Stimulated activated naive B cell treated with anti-CD40 and anti-IgM and Interleukin-4, amounts not matched to agents 10 μg/mL and 1 μg/mL and 100 μg/mL, for 72 hours (primary cell): ENCODE measurements at places on chromosomes 6 and 20.

DNA sequence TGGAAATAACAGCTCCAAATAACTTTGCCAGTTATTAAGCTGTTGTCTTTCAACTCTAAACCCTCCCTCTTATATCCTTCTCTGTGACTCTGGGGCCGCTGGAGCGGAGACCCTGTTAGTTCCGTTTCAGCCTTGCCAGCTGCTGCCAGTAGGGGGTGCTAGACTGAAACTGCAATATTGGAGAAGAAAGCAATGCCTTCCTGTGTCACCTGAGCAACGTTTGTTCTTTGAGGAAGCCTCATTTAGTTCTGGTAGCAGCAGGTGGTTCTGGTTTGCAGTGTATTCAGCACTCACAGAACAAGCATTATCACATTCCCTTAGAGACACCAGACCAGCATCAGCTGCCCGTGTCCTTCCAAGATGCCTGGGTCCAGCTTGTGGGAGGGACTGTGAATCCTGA lies 22.9 kb upstream of the JAG1 start:
- DNase-seq: no peak

GRCh38 chr6:22020299-22021003 lies 276.4 kb downstream of the PRL start:
- DNase-seq: no peak

GRCh38 chr6:31094389-31094881 lies 17.9 kb downstream of the C6orf15 start:
- no peak for DNase-seq

DNA sequence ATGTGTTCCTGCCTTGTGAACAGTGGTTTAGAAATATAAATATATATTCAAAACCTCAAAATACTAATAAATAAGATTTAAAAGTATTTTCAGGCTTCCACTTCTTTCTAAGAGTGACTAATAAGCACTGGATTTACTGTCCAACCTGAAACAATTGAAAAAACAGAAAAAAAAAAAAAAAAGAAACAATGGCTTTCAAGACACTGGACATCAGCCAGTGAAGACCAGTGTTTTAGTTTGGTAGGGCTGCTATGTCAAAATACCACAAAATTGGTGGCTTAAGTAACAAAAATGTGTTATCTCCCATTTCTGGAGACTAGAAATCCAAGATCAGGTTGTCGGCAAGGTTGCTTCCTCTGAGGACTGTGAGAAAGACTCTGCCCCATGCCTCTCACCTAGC lies 101.4 kb upstream of the PDE7B start:
- DNase-seq: no peak

- no peak for DNase-seq
These were observed 123.0 kb downstream of the JARID2 start for GRCh38 chr6:15368873-15369272.

DNA sequence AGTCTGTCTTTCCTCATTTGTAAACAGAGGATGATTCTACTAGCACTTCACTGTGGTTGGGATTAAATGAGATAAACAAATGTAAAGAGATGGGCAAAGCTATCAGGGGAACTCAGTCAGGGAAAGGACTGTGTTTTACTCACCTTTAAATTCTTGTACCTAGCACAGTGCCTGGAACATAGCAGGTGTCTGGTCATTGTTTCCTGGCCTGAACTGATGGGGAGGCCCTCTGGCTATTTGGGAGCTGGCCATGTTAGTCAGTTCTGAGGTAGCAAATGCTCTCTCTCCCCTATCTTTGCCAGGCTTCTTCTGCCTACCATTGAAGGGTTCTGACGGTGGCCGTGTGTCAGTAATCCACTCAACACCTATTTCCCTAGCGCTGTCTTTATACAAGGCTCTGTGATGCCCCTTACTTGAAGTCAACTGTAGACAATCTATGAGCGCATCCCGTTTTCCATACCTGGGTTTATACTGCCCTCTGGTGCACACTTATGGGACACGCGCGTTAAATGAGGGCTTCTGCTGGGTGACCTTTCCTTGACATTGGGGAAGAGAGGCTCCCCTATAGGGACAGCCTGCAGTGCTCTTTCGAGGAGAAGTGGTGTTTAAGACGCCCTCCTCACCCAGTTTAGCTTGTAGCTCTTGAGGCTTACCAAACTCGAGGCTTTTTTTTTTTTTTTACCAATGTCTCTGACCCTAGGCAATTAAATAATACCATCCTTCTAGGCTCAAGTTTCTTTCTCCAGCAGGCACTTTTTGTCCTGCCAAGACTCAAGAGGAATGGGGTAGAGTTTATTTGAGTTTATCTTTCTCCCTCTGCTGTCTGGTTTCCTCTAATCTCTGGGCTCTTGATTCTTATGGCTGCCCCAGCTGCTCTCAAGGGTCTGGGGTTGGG lies 4.0 kb upstream of the SPATS1 start:
- peak; percentile 61 for DNase-seq

GRCh38 chr6:169171016-169171415 lies 82.6 kb downstream of the THBS2 start:
- DNase-seq: no peak

DNA sequence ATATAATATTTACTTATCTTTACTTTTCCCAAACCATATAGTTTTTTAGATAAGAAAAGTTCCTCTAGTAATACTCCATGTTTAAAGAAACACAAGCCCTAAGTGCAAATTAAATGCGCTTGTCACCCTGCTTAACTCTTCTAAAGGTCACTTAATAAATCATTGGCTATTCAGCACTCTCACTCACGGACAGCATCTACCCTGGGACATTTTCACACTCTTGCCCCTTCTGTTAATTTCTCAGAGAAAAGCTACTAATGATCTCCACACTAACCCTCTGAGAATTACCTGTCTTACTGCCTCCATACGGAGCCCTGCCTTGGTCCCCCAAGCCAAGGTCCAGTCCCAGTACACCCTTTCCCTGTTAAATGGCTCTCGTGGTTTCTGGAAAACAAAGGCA lies 102.2 kb downstream of the NRN1 start:
- no peak for DNase-seq

GRCh38 chr20:4027590-4028265 lies 12.4 kb upstream of the RNF24 start:
- DNase-seq: no peak

DNA sequence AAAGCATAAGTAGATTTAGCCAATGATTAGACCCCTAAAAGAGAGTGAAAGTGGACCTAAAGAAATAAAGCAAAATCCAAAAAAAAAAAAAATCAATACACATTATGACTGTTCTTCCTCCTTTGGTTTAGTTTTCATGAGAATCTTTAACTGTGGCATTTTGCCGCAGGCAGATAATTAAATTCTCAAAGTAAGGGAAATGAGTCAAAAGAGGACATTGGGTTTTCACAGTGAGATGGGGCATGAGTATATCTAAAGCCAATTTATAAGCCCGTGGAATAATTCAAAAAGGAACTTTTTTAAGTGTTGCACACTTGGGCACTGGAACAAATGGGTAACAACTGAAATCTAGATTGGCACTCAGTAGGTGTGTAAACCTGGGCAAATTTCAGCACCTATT lies 230.3 kb downstream of the PKHD1 start:
- no peak for DNase-seq

DNA sequence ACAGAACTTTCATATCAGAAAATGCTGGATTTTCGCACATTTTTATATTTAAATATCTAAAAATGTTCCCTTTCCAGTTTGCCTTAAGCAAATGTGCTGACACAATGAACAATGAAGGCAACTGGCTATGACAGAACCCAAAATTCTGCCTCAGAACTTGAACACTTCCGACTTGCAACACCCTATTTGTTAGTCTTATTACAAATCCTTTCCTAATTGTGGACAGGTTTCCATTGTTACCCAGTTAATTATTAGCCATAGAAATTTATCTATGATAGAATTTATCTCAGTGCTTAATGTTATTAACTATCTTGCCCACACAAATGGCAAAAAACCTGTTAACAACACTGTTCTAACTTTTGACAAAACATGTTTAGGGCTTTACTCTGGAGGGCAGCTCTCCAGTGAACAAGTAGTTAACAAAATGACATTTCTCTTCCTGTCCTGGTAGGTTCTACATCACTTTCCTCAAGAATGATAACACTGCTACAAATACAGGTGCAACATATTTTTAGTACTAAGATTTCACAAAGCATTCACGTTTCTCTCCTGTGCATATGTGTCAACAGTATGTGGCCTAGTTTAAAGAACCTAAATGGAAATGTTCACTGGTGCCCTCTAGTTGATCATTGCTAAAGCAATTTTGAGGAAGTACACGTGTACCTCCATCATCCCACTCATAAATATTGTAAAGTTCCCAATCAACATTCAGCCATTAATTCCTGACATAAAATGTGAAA lies 58.4 kb downstream of the HIVEP2 start:
- no peak for DNase-seq

DNA sequence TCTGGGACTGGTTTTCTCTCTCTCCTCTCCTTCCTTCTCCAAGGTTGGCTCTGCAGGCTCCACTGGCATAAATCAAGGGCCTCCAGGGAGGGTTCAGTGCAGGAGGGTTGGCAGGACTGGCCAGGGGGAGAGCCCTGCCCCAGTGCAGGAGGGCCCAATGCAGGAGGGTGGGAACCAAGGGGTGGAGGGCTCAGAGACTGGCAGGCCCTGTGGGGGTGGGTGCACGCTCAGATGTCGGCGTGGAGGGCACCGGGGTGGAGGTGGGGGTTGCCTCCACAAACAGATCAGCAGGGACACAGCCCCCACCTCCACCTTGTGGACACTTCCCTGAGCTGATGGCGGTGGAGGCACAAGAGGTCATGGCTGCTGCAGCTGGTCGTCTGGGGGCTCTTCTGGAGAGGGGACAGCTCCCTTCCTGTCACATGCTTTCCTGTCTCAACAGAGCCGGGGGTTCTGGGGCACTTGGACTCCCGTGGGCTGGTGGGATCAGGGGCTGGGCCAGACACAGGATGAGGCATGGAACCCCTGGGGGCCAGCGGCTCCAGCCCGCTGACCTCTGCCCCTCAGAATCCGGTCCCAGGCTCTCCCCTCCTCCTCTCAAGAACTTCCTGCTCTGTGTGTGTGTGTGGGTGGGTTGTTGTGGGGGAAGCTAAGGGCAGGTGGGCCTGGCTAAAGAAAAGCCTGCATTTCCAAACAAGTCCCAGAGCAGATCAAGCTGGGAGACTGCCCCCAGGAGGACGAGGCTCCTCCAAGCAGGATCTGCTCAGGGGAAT lies 2.7 kb upstream of the ABHD16B start:
- no peak for DNase-seq

DNA sequence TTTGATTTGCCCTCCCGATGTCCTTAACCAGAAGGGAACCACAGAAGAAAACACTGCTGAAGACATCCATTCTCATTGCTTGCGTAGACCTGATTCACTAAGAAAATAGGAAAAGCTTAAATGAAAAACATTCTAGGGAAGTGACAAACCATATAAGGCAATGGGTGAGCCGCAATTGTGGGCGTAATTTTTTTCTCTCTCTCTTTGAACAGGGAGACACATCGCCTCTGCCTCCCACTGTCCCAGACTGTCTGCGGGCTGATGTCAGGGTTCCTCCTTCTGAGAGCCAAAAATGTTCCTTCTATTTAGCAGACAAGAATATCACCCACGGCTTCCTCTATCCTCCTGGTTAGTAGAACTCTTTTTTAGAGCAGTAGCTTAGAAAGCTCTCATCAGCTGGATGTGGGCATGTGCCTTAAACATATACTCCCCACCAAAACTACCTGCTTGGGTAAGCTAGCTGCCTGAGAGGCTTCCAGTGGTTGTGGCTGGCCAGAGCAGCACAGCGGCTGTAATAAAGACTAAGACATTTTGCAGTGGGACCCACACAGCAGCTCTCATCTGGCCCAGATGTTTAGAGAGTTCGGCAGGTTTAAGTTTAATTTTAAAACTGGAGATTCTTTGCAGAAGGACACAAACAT lies 22.7 kb upstream of the CTAGE9 start:
- DNase-seq: no peak
